PC-9 (cell line): ENCODE measurements at places on chromosomes 11 and 22. TPM values are rescaled to one million over a fixed set of nuclear protein-coding genes. Genes with fewer than 3 reads are reported as not detected.

DNA sequence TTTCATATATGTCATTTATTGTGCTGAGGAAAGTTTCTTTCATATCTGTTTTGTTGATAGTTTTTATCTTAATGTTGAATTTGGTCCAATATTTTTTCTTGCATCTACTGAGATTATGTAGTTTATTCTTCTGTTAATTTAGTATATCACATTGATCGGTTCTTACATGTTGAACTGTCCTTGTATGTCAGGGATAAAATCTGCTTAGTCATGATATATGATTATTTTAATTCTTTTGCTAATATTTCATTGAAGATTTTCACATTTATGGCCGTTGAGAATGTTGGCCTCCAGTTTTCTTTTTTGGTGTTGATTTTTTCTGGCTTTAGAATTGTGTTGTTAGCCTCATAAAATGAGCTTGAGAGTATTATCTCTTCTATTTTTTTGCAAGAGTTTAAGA lies 31.2 kb upstream of the CHORDC1 start:
- no peak for DNase-seq

GRCh38 chr11:19244621-19245020 lies 3.9 kb upstream of the E2F8 start:
- DNase-seq = peak; percentile 83

DNA sequence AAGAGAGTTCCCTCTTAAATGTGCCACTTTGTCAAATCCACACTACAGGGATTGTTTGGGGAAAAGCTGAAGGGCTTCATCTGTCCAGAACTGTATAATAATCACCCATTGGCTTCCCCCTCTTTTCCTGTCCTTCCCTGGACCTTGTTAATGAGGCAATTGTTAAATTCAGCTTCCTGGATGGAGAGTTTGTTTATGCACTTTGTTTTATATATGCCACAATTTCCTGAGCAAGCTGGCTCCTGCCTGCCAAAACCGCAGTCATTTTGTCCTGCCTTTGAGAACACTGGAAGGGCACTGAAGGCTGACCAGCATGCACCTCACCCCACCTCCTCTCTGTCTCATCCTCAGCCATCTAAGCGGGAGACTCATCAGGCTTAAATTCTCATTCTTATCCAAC lies 86.2 kb downstream of the MSANTD4 start:
- no peak for DNase-seq

- no peak for DNase-seq
Measured at GRCh38 chr22:46609175-46609690, 11.0 kb upstream of the GRAMD4 start.

DNA sequence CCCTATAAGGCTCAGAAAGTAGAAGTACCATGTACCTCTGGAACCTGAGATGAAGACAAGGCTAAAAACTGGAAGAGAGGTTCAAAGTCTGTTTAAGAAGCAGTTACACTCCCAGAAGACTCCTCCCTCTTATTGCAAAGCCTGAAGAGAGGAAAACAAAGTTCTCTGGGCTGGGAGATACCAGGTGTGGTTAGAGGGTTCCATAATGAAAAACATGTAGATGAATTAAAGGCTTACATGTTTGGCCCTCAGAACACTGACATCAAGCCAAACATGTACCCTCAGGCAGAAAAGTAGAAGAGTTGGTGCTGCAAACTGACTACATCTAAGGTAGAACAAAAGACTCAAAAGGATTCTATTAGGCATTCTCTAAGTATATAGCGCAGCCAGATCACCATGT lies 205.3 kb downstream of the TTC28 start:
- no peak for DNase-seq

DNA sequence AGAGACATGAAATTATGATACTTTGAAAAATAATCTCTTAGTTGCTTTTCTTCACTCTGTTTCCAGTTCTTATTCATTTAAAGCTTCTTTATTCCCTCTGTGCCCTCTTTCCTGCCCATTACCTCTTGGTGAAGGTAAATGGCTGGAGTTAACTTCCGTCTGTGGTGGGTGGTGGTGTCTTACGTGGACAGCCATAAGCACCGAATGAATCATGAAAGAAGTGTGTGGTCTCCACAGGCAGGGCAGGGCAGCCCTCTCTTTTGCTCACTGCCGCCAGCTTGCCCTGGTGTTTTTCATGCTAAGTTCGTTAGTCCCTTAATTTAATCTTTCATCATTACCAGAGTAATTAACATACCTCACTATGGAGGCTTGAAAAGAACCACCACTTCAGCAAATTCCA lies 98.7 kb upstream of the SORL1-AS1 start:
- no peak for DNase-seq

- DNase-seq = no peak
Measured at GRCh38 chr11:58787903-58788302, 56.2 kb upstream of the GLYAT start.

GRCh38 chr22:46538814-46539160 lies 1.4 kb upstream of the CELSR1 start:
- no peak for DNase-seq

DNA sequence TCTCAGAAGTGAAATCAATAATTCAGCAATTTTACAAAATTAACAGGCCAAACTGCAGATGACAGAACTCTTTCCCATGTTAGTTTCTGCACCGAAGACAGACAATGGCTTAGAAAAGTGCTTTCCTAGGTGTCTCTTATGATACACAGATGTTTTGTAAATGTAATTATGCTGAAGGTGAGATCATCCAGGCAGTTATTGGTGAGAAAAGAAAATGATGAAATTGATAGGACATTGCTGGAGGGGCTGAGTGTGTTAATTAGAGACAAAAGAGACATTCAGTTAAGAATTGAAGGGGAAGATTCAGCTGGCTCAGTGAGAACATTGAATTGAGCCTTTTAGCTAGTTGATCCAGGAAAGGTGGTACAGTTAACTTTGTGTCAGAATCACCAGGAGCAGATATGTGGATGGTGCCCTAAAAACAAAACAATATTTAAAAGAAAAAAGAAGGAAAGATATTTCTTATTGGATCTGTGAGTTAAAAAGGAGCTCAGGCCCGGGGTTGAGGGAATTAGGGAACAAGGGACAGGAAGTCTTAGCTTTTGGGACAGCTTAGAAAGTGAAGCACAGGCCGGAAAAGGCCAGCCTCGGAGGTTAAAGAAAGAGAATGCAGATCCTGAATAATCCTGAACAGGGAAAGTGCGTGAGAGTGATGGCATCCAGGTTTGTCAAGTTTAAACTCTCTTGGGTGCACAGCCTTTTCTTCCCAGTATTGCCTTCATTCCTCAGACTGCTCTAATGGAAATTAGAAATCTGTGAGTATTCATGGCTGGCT lies 16.9 kb downstream of the ARHGAP42 start:
- DNase-seq = no peak

- DNase-seq = peak; percentile 68
Measured at GRCh38 chr11:63609536-63609935, 4.7 kb downstream of the PLAAT3 start.

GRCh38 chr11:36153551-36153950 lies 135.7 kb downstream of the COMMD9 start:
- DNase-seq = no peak

DNA sequence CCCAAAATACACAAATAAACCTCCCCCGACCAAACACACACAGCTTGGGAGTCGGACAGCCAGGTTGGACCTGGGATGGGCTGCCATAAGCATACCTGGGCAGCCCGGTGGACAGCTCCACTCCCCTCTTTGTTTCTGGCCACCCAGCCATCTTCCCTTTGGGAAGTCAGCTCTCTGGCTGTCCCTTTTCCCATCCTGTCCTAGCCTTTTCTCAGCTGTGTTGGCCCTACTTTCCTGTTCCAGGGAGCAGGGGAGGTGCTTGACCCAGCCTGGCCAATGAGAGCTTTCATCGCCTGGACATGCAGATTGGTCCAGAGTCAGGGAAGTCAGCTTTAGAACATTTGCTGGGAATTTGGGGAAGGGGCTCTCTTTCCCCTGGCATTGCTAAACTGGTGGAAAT lies 68.7 kb upstream of the NECTIN1 start:
- DNase-seq = no peak

GRCh38 chr11:45968901-45969300 lies 46.4 kb downstream of the LARGE2 start:
- no peak for DNase-seq

GRCh38 chr11:33329705-33330329 lies 72.6 kb downstream of the HIPK3 start:
- DNase-seq = peak; percentile 42

GRCh38 chr11:69475866-69476471 lies 5.5 kb upstream of the LINC01488 start:
- no peak for DNase-seq

- DNase-seq = no peak
Measured at GRCh38 chr11:12083380-12083779, 27.0 kb upstream of the MICAL2 start.

GRCh38 chr11:103050351-103050750 lies 41.6 kb downstream of the DCUN1D5 start:
- DNase-seq = no peak

DNA sequence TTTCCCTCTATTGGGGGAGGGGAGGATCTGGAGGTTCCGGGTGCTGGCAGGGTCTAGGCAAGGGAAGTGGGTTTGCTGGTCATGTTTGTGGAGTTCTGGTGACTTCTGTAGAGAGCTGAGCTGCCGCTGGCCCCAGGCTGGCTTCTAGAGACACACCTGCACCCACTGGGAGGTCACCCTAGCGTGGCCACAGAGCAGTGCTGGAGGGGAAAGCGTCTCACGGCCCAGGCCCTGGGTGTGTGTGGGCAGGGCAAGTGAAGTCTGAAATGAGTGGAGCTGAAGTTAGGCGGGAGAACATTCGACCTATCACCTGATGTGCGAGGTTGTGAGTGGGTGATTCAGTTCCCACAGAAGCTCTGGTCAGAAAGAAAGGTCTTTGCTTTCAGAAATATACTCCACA lies 27.9 kb downstream of the SMIM38 start:
- no peak for DNase-seq

- peak; percentile 56 for DNase-seq
Measured at GRCh38 chr11:34476849-34477248, 36.7 kb downstream of the ELF5 start.

- no peak for DNase-seq
Measured at GRCh38 chr22:28448625-28449024, 231.0 kb downstream of the TTC28 start.

DNA sequence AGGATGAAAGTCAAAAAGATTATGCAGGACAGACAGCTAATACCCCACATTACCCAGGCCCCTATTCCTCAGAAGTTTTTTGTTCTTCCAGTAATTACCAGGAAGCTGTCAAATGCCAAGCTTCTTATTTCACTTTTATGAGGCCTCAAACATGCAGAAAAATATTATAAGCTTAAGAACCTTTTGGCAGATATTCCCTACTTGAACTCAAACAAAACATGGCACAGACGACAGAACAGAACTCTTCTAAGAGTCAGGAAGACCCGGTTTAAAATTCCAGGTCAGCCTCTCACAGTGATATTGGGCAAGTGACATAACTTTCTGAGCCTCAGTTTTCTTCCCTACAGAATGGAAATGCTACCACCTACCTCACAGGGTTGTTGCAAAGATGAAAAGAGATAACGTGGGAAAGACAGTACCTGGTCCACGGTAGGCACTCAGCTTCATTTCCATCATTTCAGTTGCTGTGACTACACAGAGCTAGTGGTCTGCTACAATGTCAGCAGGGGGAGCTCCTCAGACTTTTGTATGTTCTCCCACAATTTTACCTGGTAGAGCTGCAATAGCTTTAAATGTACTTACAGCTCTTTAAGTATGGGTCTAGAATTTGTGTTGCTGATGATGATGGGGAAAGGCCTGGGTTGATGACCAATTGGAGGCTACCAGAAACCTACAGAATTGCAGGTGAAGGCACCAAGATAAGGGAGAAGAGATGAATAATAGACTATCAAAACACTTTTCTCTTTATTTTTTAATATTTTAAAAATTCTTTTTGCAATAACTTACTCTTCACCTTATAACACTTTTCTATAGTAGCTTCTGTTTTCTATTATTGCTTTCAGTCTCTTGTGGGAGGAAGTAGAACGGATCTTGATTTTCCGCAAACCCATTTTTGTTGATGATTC lies 98.3 kb upstream of the CHRM4 start:
- no peak for DNase-seq

- DNase-seq = no peak
Measured at GRCh38 chr22:49881856-49882255, 28.2 kb downstream of the ZBED4 start.

DNA sequence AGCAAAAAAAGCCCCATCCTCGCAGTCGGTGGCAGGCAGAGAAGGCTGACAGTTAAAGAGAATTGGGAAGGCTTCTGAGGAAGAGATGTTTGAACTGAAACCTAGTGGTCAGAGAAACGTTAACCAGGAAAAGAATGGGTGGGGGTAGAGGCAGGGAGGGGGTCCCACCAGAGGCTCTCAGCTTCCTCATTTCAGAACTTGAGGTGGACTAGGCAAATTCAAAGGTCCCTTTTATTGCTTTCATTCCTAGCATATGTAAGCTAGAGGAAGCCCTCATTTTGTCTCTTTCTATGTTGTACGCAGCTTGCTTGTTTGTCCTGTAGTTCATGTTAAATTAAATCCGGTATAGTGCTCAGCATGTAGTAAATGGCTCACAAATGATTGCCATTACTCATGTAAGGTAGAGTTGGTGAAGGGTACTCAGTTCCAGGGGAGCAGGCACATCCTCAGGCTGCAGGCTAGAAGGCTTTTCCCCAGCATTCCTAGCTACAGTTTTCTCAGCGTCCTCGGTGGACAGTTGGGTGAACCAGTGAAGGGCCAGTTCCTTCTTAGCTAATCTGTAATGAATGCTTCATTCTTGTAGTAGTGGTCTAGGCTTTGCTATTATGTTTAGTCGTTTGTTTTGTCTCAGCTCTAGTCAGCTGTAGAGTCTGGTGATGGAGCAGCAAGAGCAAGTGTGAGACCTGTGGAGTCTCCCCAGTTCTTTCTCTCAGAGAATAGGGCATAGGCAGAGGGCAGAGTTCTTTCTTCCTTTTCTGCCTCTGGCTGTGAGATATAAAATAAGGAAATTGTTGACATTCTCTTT lies 58.6 kb downstream of the UVRAG start:
- DNase-seq = no peak

DNA sequence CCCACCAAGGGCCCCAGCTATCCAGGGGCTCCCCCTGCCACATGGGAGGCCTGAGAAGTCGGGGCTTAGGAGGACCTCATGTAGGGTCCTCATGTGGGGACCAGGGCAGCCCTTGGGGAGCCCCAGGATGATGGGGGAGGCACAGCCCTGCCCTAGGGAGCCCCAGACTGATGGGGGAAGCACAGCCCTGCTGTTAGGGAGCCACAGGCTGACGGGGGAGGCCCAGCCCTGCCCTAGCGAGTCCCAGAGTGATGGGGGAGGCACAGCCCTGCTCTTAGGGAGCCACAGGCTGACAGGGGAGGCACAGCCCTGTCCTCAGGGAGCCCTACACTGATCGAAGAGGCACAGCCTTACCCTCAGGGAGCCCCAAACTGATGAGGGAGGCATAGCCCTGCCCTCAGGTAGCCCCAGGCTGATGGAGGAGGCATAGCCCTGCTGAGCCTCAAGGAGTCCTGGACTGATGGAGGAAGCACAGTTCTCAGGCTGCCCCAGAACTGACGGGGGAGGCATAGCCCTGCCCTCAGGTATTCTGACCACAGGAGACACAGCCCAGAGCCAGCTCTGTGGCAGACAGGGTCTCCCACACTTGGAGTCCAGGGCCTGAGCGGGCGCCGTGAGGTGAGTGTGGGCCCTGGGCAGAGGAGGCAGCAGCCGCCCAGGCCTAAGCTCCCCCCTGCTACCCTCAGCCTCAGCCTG lies 10.8 kb downstream of the PRR33 start:
- DNase-seq = no peak

Gene IGSF22
- total RNA-seq = 0.33 and 0.63 TPM in 2 replicates

Gene FAM111B
- 8.5 and 12.0 TPM in 2 replicates for total RNA-seq

Gene RCOR2
- total RNA-seq = 3.4 and 5.2 TPM in 2 replicates

Gene SLC36A4
- total RNA-seq = 17.7 and 18.2 TPM in 2 replicates

Gene POTEH
- total RNA-seq = not detected in 2 replicates

Gene HIKESHI
- 34.5 and 42.0 TPM in 2 replicates for total RNA-seq

Gene OOSP2
- not detected in 2 replicates for total RNA-seq

Gene ATG16L2
- total RNA-seq = 17.5 and 24.0 TPM in 2 replicates

Gene CPT1B
- 66.2 and 72.2 TPM in 2 replicates for total RNA-seq
